ENCODE measurements at places on chromosomes 16 and 17.
A peak's percentile ranks its signal among the peaks of the same experiment; 100 is the strongest.

DNA sequence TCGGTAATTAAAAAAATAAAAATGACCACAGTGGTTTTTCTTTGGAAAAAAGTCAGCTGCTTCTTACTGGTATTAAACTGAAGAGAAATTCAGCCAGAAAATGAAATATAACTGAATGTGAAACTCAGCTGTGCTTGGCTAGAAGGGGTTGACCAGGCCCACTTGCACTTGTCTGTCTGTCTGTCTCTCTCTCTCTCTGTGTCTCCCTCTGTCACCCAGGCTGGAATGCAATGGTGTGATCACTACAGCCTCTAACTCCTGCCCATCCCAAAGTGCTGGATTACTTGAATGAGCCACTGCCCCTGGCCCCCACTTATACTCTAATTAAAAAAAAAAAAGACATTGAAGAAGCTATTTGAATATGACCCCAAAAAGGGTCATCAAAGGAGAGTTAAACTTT is 17.3 kb upstream of the AKAP1 start:
- no peak for DNase-seq

GRCh38 chr16:78005881-78006280 is 16.5 kb upstream of the CLEC3A start:
- DNase-seq: peak; percentile 68

DNA sequence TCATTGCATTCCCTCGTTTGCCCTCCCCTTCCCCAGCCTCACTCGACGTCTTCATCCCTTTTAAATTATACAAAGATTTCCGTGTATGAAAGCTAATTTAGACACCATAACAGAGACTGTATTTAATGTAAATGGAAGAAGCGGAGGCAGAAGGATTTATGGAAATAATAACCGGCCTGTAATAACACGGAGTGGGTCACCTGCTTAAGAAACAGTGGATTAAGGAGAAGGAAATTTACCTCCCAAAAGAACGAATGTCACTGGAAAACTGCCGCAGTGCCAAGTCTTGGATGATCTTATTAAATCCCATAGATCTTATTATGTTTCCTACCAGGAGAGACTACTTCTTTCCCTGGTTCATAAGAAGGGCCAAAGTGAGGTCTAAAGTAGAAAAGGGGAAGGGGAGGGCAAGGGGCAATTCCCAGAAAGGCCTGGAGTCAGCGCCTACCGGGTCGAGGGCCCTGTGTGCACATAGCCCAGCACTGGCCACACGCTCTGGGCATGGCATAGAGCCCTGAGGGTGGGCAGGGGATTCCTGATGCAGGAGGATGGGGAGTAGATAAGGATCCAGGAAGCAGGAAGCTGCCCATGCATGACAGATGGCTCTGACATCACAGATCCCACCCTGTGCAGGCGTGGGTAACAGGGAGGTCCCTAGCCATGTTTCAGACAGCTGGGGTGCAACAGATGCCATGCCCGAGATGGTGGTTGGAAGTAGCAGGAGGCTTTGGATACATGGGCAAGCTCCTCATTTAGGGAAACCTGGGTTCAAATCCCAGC is 56.2 kb upstream of the RPL38 start:
- peak; percentile 35 for DNase-seq

DNA sequence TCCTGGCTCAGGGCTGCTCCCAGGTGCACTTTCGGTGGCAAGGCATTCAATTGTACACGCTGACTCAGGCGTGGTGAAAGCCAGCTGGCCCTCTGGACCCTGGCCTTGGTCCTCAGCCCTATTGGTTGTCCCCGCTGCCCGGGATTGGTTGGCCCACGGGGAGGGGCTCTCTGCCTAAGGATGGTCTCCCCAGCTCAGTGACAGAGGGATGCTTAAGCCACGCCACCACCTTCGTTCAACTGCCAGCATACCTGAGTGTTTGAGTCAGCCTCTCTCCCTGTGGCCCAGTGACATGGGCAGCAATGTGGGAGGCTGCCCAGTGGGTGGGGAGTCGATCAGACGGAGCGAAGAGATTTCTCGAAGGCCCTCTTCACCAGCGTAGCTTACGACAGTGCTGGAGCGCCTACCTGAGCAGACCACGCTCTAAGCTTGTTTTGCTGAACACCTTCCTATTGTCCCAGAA is 30.3 kb downstream of the IRF8 start:
- peak; percentile 61 for DNase-seq

- no peak for DNase-seq
These were observed 825 bp downstream of the HEATR6 start for GRCh38 chr17:60077672-60078519.

GRCh38 chr16:56480776-56481467 is 29.6 kb downstream of the OGFOD1 start:
- no peak for DNase-seq

GRCh38 chr17:82098939-82099763 is 1.1 kb upstream of the FASN start:
- DNase-seq: peak; percentile 81

- no peak for DNase-seq
These were observed 38.8 kb downstream of the RAI1 start for GRCh38 chr17:17719966-17720543.

GRCh38 chr17:81256616-81257015 is 17.5 kb downstream of the NDUFAF8 start:
- DNase-seq: no peak

- DNase-seq: no peak
These were observed 241.5 kb upstream of the CNTNAP4 start for GRCh38 chr16:76035689-76036088.

GRCh38 chr17:78307887-78308638 is 51.8 kb downstream of the SOCS3 start:
- peak; percentile 90 for DNase-seq

DNA sequence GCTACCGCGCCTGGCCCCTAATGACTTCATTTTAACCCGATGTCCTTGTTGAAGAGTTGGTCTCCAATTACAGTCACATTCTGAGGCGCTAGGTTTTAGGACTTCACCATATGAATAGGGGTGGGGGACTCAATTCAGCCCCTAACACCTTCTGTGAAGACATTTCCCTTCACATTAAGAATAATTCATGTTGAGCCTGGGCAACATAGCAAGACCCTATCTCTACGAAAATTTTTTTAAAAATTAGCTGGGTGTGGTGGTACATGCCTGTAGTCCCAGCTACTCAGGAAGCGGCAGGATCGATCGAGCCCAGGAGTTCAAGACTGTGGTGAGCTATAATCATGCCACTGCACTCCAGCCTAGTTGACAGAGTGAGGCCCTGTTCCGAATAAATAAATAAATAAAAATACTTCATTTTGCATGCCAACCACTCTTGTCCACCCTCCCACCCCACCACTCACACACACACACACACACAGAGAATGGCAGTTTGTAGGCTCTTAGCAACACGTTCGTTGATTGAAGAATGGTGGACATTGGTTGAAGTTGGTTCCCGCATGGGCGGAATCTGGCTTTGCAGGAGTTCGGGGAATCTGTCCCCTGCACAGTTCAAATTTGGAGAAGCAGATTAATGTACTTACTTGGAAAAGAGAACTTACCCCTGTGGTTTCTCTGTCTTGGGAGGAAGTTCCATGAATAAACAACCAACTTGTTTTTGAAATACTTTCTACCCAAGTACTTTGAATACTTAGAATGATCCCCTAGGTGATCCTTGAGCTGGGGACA is 27.8 kb upstream of the TVP23A start:
- DNase-seq: no peak

DNA sequence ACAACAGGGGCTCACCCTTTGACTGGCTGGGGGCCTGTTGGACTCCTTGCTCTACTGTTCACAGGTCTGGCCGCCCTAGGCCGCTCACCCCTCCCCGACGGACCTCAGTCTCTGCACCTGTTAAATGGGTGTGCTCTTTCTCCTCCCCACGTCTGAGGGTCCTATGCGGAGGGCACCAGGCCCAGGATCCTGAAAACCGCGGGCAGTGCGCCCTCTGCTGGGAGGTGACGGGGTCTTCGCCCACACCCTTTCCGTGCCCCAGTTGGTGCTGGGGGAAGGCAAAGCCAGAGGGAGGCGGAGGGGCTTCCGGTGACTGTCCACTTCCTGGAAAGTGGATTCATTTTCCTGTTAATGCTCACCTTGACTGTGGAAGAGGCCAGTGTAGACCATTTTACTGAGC is 1010.9 kb downstream of the KCNJ18 start:
- DNase-seq: no peak

DNA sequence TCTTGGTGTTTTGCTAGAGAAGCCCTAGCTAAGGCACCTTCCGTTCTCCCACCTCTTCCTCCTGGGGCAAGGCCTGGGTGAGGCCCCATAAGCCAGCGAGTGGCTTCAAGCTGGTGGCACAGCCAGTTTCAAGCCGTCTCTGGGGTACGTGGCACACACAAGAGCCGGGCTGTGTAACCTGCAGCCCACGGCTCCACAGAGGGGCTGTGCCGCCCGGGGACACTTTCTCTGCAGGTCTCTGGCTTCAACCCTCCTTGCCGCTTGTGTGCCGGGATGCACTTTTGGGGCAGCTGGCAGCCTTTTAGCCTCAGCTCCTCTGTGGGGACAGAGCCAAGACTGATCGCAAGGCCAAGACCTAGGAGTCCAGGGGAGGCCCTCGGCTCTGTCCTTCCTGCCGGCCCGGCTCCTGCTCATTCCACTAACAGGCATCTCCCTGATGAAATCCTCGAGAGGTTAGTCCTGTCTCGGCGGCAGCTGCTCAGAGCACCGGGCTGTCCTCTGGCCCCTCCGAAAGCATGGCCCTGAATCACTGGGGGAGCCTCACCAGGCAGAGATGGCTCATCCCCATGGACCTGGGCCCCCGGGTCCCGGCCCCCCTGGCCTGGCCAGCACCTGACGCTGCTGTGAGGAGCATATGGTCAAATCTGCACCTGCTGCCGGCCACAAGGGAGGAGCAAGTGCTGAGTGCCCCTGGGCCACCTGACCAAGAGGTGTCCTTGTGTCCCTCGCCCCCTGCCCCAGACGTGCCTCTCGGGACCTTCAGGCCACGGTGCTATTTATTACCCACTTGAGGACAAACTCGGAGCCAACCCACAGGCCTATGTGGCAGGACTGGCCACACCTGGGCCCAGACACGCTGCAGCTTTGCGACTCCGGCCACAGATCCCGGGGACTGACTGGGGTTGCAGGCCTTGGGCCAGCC is 98.5 kb downstream of the METRNL start:
- DNase-seq: peak; percentile 42

DNA sequence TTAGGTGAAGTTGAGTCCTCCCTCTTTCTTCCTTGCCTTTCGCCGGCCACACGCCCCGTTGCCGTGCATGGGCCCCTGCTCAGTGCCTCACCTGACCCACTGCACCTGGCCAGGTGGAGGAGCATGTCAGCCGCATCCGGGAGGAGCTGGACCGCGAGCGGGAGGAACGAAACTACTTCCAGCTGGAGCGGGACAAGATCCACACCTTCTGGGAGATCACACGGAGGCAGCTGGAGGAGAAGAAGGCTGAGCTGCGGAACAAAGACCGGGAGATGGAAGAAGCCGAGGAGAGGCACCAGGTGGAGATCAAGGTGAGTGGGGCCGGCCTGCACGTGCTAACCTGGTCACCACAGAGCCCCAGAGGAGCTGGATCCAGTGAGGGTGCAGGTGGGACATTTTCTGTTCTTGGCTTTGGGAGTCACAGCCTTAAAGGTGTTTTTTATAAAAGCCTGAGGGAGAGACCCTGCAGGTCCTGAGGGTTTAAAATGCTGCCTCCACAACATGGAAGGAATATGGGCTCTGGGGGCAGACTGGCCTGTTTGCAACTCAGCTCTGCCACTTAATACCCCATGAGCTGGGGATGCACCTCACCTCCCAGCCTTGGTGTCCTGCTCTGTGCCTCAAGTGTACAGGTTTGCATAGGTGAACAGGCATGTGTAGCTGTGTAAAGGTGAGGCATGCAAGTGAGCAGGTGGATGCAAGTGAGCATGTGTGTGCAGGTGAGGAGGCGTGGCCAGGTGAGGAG is 12.1 kb upstream of the DBNDD1 start:
- DNase-seq: no peak

DNA sequence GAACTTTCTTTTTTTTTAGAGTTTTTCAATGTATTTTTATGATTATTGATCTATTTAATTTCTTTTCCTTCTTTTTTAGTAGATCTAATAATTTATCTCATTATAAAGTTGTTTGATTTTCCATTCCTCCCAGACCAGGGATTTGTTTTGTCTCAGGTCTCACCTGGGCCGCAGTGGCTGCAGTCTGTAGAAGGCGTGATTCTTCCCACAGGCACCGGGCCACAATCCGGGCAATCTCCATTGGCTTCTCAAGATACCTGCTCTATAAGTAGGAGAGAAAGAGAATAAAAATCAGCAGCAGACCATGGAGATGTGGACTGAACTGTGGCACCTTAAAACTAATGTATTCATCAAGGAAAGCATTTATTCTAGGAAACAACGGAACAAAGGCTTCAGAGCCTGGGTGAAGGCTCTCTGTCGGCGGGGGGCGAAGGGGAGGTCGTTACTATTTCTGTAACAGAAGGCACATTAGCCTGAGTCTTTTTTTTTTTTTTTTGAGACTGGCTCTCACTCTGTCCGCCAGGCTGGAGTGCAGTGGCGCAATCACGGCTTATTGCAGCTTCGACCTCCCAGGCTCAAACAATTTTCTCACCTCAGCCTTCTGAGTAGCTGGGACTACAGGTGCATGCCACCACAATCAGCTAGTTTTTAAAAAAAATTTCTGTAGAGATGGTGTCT is 42.7 kb downstream of the STAT3 start:
- no peak for DNase-seq

- DNase-seq: peak; percentile 98
These were observed 2.4 kb upstream of the FOXL1 start for GRCh38 chr16:86575754-86576557.

- DNase-seq: peak; percentile 91
These were observed 512 bp downstream of the AKAP1 start for GRCh38 chr17:57085448-57086068.

- DNase-seq: no peak
These were observed 16.3 kb downstream of the CFDP1 start for GRCh38 chr16:75416904-75417565.

GRCh38 chr17:27634026-27634335 is 3.0 kb downstream of the LGALS9 start:
- no peak for DNase-seq

DNA sequence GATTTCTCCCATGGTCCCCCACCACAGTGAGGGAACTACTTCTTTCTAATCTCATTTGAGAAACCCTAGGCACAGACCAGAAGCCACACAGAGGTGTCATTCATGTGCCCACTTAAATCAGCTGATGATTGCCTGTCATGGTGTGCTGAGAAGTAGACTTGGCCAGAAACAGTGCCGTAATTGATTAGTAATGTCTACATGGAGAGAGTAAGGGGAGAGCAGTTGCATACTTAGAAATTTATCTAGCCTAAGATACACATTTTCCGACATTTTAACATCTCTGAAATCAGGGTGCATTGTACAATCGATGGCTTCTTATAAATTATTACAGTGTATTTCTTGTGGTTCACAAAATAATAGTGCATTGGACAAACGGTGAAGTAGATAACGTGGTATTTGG is 271.8 kb downstream of the IRF8 start:
- DNase-seq: no peak

GRCh38 chr17:2244545-2245525 is 58.8 kb downstream of the SMG6 start:
- DNase-seq: peak; percentile 96
